ENCODE measurements at places on chromosomes 12 and 14.

GRCh38 chr14:101844219-101844618 is 82.7 kb downstream of the PPP2R5C start:
- no peak for DNase-seq

DNA sequence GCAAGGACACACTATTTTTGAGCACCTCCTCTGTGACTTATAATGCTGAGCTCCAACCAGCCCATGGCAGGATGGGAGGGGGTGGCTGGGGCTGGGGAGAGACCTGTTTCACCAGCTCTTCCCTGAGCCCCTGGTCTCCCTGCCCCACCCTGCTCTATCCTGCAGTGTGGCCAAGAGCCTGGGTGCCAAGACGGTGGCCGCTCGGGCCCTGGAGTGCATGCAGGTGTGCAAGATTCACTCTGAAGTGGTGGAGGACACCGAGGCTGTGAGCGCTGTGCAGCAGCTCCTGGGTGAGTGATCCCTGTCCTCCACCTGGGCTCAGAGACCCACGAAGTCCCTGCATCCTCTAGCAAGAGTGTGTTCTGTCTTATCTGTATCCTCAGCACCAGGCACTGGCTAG is 14.4 kb downstream of the SDSL start:
- DNase-seq: no peak

- DNase-seq: no peak
Observed at GRCh38 chr14:90487031-90487430, 90.2 kb downstream of the CALM1 start.

DNA sequence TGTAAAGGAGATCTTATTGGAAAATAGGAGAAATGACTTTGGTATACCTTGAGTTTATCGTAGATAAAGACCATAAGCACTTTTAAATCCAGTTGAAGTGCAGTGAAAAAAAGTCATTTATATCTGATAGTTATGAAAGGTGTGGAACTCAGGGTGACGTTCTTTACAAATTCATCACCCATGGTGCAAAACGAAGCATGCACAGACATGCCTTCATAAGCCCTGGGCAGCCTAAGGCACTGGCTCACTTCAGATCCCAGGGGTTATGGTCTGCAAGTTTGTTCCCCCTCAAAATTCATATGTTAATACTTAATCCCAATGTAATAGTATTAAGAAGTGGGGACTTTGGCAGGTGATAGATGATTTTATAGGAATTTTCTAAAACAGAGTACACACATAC is 1216.4 kb upstream of the USP15 start:
- no peak for DNase-seq

GRCh38 chr12:15477761-15478160 is 155.5 kb downstream of the PTPRO start:
- no peak for DNase-seq
